Thymus (tissue), 14 donors: ENCODE measurements at places on chromosomes 7 and 10. TPM values are rescaled to one million over a fixed set of nuclear protein-coding genes. Genes with fewer than 3 reads are reported as not detected.

DNA sequence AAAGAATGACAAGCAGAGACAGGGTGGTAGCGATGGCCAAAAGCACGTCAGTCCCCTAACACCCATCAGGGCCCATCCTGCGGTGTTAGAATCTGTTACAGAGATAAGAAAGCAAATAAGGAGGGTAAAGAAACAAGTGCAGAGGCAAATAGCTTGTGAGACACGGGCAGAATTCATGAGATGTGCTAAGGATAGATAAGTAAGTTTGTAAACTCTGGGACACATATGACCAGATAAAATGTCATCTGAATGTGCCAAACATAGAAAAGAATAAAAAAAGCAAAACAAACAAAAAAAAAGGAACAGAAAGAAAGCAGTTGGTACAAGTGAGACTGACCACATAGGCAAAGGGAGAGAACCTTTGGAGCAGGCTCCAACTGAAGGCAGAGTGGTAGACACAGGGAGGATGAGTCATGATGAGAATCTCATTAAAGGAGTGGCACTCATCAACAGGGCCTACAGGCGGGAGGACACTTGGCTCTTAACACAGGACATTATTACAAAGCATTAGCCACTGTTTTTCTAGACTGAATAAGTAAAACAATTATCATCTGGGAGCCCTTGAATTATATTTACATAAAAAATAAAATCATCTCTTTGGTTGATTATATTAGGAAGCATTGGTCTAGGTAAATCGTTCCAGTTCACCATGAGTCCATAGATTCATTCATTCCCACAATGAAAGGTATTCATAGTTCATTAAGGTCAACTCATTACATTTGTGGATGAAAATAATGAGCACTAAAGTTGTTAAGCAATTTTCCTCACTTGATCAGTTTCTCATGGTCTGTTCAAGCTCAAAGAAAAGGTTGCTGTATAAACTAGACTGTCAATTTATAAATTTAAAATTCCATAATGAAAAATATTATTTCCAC, 21.5 kb upstream of the EPHB6 start:
- DNase-seq: no peak

DNA sequence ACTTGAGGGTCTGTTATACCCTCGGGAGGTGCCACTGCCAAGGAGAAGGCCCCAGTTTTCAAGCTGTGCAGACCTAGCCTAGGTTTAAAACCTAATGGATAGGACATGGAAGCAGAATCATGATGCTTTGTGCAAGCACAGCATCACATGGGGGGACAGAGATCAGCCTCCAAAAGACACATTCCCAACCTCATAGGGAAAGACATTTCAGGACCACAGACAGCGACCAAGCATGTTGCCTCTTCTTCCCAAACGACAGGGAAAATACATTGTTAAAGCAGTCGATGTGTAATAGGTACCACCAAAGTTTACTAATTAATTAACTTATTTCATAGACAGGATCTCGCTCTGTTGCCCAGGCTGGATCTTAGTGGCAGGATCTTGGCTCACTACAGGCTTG, 573.9 kb downstream of the TCERG1L start:
- no peak for DNase-seq

- no peak for DNase-seq
Observed at GRCh38 chr10:11292576-11293302, 275.1 kb downstream of the CELF2 start.

GRCh38 chr7:36545291-36545690, 155.6 kb downstream of the ANLN start:
- DNase-seq: no peak

The GPR146 gene
- total RNA-seq: 2.7 TPM

The DUS4L gene
- total RNA-seq: 7.6 TPM
